Activated CD4-positive, alpha-beta T cell treated with anti-CD3 and anti-CD28 coated beads for 24 hours (primary cell): ENCODE measurements at places on chromosomes 13 and 19.
A peak's percentile ranks its signal among the peaks of the same experiment; 100 is the strongest.

DNA sequence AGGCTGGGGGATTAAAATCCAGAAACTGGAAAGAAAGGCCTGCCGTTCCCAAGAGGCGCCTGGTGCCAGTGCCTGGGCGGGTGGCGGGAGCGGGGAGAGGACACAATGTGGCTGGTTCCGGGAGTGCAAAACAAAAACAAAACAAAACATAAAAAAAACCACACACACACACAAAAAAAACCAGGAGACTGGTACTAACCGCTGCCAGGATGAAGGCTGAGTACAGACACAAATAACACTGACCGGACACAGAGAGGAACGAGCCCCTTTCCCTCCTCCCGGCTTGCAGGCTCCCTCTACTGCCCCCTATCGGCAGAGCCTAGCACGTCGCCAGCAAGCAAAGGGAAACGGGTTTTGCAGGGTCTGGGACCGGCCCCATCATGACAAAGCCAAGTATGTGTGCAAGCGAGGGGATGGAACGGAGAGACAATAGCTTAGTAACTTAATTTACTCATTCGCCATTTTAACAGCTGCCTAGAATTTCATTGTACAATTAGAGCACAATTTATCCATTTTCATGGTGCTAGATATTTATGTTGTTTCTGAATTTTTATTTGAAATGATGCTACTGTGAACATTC is 17.9 kb upstream of the ZDHHC20 start:
- DNase-seq, result peak; percentile 79

DNA sequence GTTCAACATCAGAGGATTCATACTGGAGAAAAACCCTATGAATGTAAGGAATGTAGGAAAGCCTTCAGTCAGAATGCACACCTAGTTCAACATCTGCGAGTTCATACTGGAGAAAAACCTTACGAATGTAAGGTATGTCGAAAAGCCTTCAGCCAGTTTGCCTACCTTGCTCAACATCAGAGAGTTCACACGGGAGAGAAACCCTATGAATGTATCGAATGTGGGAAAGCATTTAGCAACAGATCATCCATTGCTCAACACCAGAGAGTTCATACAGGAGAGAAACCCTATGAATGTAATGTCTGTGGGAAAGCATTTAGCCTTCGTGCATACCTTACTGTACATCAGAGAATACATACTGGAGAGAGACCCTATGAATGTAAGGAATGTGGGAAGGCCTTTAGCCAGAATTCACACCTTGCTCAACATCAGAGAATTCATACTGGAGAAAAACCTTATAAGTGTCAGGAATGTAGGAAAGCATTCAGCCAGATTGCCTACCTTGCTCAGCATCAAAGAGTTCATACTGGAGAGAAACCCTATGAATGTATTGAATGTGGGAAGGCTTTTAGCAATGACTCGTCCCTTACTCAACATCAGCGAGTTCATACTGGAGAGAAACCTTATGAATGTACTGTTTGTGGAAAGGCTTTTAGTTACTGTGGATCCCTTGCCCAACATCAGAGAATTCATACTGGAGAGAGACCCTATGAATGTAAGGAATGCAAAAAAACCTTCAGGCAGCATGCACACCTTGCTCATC is 15.4 kb downstream of the ZNF570 start:
- no peak for DNase-seq

- no peak for DNase-seq
These were observed 6.7 kb upstream of the RANBP3 start for GRCh38 chr19:5984600-5984999.

GRCh38 chr19:54418030-54418929 is 3.0 kb downstream of the TTYH1 start:
- DNase-seq, result no peak
